Fibroblast of mammary gland (primary cell): ENCODE measurements at places on chromosomes 5 and 9.

- no peak for DNase-seq
These were observed 59.1 kb upstream of the TMC1 start for GRCh38 chr9:72462340-72462739.

DNA sequence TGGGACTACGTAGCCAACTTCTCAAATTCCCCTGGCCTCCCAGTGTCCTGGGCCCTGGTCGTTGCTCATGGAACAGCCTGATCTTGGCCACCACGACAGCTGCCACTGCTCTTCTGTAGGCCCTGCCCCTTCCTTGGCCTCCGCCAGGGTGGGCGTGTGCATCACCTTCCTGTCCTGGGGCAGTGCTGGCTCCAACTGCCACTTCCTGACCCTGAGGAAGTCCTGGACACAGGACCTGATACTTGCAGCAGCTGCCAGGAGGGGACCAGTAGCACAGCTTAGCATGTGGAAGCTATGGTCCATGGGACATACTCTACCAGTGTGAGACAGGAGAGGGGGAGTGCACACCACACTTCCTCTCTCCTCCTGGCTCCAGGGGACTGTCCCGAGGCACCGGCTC is 145.2 kb downstream of the TENT4A start:
- no peak for DNase-seq

DNA sequence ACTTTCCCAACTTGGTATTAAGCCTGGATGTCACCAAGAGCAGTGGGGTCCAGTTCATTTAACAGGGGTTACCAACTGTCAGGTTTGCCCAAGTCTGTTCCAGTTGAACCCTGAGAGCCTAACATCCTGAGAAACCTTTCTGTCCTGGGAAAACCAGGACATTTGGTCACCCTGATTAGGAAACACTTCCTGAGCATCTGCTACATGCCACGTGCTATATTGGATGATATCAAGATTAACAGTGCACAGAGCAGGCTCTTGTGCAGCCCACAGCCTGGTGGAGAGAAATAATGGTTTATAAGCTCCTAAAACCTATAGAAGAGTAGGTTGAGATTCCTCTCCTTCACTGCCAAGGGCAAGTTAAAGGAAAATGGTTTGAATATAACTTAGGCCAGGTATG is 102.9 kb upstream of the RAD23B start:
- DNase-seq: peak; percentile 18

DNA sequence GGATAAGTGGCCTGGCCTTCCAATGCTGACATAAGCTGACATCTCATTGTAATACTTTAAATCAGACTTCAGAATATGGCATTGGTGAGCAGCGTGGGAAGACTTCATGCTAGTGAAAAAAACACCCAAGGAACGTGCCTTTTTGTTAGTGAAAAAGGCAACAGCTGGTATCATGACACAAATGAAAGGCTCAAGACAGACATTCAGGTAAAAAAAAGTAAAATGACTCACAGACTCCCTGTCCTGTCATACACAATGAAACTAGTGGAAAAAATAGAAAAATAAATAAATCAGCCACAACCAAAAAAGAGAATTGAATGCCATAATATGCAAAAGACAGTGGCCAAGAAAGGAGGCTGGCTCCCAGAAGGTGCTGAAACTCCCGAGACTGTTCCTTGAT is 24.4 kb upstream of the PPP1R2B start:
- DNase-seq: no peak

DNA sequence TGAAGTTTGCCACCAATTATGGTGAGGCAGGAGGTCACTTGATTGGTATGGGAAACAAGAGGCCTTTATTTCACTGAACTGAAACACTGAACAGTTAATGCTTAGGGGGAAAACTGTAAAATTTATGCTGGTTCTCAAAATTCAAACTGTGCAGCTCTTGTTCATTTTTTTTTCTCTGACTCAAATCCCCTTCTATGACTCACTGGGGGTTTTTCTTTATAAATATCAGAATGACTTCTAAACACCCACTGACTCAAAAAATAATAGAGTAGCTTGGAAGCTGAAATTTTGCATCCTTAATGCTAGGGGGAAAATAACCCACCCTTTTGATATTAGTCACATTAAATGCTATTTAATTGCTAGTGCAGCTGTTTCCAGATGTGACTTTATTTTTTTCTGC is 24.1 kb upstream of the OTP start:
- no peak for DNase-seq

DNA sequence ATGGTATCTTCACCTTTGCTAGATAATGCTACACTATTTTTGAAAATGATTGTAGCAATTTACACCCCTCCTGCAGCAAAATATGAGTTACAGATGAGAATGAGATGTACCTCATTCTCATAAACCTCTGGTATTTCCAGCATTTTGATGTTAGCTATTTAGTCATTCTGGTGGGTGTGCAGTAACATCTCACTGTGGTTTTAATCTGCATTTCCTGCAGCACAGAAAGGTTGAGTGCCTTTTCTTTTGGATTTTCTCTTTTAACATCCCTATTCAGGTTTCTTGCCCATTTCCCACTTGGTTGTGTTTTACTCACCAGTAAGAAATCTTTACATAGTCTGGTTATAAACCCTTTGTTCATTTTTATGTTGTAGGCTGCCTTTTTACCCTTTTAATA is 206.2 kb downstream of the NR3C1 start:
- DNase-seq: peak; percentile 48

- peak; percentile 52 for DNase-seq
These were observed 71.5 kb upstream of the RPS23 start for GRCh38 chr5:82349652-82350051.

GRCh38 chr9:126564128-126564527 is 49.6 kb upstream of the LMX1B start:
- no peak for DNase-seq

DNA sequence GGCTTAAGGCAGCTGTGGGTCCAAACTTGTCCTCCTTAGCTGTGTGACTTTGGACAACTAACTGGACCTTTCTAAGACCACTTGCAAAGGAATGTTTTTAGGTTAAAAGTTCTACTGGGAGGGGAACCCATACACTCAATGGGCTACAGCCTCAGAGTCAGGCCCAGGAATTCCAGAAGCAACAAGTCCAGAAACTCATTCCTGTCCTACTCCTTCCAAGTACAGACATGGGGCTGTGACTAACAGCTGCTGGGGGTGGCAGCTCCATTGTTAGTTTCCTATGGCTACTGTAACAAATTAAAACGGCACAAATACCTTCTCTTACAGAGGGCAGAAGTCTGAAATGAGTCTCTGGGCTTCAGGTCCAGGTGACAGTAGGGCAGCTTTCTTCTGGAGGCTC is 12.4 kb upstream of the AKNA start:
- no peak for DNase-seq
